ENCODE measurements at places on chromosomes 11 and 22.

DNA sequence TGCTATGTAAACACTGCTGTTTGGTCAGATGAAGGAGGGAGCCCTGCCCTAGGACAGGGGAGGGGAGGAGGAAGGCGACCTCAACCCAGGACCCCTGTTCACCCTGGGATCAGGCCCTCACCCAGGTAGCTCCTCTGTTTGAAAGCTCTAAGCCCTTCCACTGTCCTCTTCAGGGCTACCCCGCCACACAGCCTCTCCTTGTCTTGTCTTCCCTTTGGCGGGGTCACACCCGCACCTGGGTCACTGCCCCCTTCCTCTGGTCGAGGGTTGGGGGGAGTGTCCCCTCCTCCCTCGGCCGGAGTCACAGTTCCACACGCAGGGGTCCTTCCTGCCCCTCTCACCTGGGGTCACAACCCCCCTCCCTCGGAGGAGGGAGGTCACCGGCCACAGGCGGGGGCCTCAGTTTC is 463 bp upstream of the PTPMT1 start:
- DNase-seq = no peak

- no peak for DNase-seq
Observed at GRCh38 chr22:48299124-48299523, 1528.5 kb downstream of the BRD1 start.

DNA sequence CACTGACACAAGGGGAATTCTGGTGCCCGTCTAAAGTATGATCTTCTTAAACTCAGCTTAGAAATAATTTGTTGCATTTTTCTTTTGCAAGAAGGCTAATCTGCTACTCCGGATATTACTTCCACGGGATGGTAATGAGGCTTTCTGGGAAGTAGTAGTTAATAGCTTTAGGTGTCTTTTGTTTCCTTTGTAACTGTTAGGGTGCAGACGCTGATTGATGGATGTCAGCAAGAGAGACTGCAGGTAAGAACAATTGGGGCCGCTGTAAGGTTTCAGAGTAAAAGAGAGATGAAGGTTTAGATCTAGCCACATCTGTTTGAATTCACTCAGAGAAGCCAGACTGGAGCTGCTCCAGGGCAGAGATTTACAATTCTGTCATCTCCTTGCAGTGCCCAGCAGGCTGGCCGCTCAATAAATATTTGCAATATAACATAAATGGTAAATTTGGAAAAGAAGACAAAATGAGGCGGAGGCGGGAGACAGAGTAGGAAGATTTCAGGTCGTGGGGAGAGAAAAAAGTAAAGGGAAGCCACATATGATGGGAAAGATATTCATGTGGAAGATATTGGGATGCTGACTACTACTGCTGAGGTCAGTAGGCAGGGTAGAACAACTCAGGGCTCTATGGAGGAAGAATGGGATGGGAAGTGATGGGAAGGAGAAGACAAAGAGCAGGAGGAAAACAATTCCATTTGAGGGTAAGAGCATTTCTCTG is 320.5 kb downstream of the AASDHPPT start:
- no peak for DNase-seq

- DNase-seq = peak; percentile 27
Observed at GRCh38 chr11:66617155-66617834, 865 bp downstream of the RBM14 start.

DNA sequence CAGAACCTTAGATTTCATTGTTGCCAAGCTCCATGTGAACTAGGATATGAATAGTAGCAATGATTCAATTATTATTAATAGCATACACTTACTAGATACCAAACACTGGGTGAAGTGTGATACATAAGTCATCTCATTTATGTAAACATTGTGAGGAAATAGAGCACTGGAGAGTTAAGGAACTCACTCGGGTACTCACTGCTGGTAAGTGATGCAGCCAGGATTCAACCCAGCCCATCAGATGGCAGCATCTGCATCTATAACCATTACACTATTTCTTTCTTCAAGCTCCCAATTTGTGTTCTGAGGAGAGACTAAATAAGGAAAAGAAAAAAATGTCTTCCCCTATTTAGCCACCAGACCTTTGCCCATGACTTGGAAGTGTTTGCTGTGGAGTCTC is 10.2 kb upstream of the ALG8 start:
- no peak for DNase-seq

DNA sequence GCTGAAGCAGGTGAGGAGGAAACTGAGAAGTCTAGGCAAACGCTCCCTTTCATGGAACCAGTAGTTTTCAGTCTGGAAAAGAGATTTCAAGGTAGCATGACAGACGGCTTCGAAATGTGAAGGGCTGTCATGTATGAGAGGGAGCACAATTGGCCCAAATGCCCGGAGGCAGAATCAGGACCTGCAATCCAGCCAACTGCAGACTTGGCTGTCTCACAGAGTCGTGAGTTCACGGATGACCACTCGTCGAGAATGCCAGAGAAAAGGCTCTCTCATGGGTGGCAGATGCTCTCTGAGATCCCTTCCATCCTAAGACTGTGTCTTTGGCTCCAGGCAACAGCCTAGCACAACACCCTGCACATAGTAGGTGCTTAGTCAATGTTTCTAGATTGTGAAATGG is 134.8 kb downstream of the DSCAML1 start:
- DNase-seq = no peak

GRCh38 chr22:38716826-38717225 is 11.1 kb downstream of the GTPBP1 start:
- no peak for DNase-seq

DNA sequence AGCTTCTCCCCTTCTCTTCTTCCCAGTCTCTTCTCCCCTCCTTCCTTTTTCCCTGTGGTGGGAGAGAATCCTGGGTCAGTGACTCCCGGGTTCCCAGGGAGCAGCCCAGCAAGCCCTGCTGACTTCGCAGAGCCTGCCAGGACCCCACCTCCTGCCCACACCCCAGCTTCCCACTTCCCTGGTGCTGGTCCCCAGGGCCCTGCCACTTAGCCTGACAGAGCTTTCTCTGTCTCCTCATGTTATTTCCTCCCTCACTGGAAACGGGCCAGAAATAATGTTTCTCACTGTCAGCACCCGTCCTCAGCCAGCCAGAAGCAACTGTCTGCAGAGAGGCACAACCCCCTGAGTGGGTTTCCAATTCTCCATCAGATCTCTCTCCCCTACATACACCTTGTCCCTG is 27.1 kb downstream of the C11orf96 start:
- no peak for DNase-seq

- no peak for DNase-seq
Observed at GRCh38 chr11:85875505-85875904, 20.3 kb downstream of the CCDC83 start.

- DNase-seq = no peak
Observed at GRCh38 chr22:20084547-20085413, 4.7 kb downstream of the DGCR8 start.

DNA sequence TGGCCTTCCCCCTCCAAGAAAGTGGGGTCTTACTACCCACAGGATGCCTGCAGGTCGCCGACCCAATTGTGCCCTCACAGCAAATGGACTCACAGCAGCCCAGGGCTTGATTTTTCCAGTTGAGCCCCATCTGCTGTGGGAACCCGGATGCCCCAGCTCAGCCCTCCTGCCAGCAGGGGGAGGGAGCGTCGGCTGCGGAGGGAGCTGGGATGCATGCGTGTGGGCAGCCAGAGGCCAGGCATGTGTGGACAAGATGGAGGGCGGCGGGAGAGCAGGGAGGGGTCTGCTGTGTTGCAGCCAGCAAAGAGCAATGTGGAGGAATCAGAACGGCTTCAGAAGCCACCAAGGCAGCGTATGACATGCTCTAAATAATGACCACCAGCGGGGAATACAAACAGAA is 41.0 kb upstream of the EIF3D start:
- no peak for DNase-seq

- no peak for DNase-seq
Observed at GRCh38 chr11:26620282-26621045, 48.4 kb upstream of the MUC15 start.

Data from CD4-positive, alpha-beta T cell treated with Interleukin-1 beta for 1 hour (primary cell).